ENCODE measurements at places on chromosomes 4 and X.

GRCh38 chr4:38366997-38367396 is 297.0 kb upstream of the KLF3 start:
- no peak for DNase-seq

DNA sequence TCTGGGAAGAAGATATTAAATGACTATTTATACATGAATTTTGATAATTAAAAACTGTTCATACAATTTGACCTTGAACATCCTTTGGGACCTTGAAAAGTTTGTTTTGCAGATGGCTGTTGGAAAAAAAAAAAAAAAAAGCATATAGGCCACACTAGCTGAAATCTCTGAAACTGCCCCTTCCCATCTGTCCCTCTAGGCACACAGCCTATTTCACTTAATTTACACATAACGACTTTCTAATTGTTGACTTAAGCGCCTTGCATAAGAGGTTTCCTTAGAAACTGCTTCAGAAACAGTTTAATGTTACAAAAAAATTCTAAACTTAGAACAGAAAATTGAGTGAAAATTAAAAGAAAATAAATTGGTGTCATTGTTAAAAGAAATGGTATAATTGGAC is 131.0 kb downstream of the COX18 start:
- DNase-seq: no peak

- no peak for DNase-seq
Observed at GRCh38 chr4:92399032-92399431, 95.3 kb downstream of the GRID2 start.

GRCh38 chr4:38560340-38560739 is 103.7 kb upstream of the KLF3 start:
- no peak for DNase-seq

GRCh38 chr4:111330786-111331185 is 707.9 kb upstream of the PITX2 start:
- DNase-seq: no peak

GRCh38 chrX:122863067-122863466 is 321.0 kb upstream of the GRIA3 start:
- no peak for DNase-seq

GRCh38 chr4:159107203-159107925 is 4.5 kb downstream of the RAPGEF2 start:
- DNase-seq: no peak

DNA sequence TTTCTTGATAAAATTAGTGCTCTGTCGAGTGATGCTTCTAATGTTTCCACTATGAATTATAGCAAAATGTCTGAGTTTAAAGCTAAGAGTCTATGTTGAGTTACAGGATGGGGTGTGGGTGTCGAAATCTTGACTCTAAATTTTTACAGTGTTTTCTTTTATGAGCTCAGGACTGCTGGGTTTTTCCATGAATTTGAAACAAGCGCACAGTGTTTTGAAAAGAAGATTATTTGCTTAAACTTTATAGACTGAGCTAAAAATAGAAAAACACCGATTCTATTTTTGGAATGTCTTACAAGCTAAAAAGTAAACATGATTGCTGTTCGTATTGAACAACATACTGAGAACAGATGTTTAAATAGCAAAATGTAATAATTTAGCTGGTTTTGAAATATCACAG is 7.5 kb downstream of the PTTG2 start:
- no peak for DNase-seq

DNA sequence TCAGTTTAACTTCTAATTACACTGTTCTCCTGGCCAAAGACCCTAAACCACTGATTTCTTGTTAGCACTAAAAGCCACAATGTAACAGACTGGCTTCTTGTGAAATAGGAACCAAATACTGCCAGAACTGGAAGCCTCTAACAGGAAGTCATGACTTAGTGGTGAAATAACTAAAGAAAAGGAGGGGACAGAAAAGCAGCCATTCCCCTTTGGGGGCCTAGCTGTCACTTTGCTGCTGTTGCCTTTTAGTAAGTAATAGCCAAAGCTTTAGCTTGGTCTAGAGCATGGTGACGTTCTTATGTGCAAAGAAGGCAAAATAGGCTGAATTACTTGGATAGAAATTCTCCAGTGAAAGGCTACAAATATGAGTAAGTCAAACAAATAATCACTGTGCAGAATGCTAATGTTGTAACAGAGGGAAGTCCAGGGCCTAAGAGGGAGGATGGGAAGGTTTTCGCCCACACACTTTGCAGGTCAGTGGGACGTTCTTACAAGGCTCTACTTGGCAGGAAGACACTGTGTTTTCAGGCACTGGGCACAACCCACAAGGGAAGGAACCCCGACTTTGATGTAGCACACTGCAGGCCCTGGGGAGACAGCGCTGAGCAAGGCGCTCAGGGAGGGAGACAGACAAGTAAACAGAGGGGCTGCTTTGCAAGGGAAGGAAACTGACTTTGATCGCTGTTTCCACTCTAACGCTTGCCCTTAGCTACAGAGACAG is 16.7 kb downstream of the GAB3 start:
- DNase-seq: no peak

DNA sequence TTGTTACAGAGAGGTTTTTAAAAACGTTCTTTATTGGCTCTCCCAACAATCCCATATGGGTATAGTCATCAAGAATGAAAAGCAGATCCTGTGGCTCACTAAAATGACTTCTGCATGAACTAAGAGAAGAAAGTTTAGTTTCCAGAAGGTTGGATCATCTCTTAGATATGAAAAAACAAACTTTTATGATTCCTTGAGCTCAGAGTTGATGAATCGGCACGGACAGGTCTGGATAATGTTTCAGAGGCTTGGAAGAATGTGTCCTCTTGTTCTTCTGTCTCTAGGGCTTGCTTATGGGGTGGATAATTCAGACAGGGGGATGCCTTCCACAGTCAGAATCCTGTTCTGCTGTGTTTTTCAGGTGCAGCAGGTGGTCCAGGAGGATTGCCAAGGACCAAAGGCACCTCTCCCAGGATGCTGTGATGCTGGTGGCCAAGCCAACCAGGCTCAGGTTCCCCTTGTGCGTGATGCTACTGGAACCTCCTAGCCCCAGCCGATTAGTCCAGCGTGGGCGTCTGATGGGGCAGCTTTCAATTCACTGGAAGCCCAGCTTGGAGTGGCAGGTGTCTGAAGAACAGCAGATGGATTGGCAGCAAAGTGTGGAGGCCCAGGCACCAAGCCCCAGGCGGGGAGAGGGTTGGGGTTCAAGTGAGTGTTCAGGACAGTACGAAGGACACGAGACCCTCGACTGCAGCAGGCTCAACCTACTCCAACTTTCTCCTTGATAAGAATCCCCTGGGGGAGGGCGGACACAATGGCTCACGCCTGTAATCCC is 30.3 kb downstream of the CCKAR start:
- DNase-seq: no peak

GRCh38 chr4:150315691-150316090 is 237.4 kb downstream of the DCLK2 start:
- no peak for DNase-seq

DNA sequence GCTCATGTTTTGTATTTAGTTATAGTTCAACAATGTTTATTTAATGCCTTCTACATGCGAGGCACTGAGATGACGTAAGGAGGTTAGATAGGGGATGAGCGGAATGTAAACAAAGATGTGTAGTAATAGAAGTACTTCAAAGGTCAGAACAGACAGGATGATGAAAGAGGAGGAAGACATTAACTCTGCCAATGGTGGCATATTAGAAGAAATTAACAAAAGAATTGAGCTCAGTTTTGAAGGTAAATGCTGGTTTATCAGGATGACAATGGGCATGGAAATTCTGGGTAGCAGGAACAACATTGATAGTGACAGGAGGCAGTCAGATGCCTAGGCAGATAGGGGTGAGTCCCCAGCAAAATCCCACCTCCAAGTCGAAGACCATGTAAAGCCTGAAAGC is 62.3 kb upstream of the PGRMC2 start:
- no peak for DNase-seq

DNA sequence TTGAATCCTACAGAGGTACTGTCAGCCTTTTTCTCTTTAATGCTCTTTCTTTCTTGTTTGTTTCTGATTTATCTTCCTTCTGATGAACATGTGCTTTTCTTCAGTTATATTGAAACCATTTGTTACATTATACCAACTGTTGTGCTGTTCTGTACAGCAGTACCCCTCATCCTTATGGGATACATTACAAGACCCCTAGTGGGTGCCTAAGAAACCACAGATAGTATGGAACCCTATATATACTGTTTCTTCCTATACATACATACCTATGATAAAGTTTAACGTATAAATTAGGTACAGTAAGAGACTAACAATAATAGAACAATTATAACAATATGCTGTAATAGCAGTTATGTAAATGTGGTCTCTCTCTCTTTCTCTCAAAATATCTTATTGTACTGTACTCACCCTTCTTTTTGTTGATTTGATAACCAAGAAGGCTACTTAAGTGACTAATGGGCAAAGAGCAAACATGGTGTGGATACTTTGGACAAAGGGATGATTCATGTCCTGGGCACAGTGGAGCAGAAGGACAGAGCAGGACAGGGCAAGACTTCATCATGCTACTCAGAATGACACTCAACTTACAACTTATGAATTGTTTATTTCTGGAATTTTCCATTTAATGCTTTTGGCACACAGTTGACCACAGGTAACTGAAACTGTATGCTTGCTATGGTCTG is 10.7 kb upstream of the YIPF7 start:
- DNase-seq: no peak

GRCh38 chrX:134628663-134629062 is 29.6 kb downstream of the PLAC1 start:
- DNase-seq: no peak

DNA sequence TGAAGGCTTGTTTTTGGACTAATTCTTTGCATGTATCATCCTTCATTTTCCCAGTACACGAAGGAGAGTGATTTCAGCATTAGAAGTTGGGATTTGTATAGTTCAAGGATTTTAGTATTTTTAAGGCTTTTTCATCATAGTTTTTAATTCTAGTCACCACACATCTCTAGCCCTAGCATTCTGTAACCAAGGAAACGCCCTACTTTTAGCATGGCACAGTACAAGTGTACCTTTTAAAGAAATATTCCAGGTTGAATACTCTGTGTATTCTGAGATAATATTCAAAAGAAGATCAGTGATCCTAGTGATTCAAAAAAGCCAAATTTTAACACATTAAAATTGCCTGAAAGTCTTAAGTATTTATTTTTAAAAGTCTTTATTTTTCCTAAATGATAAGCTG is 150.5 kb downstream of the RAP1GDS1 start:
- DNase-seq: no peak

DNA sequence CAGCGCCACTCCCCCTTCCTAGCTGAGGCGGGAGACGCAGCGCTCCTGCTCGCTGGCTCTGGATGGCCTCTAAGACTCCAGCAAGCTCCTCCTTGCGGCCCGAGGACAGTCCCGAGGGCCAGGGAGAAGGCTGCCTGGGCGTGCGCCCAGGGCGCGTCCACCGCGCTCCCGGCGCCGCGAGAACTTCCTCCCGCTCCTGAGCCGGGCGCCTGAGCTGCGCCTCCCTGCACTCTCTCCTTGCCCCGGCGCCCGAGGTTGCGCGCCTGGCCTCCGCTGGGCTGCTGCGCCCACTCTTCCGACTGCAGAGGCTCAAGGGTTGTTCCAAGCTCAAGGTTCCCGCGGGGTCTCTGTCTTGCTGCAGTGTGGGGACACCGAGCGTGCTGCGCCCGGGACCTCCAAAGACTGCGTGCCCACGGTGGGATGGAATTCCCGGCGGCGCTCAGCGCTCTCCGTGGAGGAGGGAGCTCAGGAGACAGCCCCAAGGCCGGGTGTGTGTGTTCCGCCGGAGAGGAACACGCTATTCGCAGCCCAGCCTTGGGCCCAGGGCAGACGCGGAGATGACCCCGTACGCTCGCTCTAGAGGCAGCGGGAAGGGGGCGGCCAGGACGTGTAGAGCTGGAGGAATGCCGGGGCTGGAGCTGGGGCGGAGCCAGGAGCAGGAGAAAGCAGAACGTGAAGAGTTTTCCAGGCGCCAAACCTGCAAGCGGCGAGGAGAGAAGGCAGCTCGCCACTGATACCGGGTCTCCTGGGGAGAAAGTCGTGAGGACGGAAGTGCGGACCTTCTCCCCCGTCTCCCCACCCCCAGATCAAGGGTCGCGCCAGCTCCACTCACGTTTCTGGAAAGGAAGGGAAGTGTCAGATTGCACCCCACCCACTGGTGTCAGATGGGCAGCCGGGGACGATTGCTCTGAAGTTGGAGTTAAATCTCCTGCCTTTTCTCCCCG is at the start of gene ARHGAP6:
TSS of gene ARHGAP6 (minus strand) at position 753 of the 944 bp plus-strand sequence. CDS start 1,092 bp downstream, outside the sequence.
- no peak for DNase-seq

GRCh38 chr4:15756361-15756861 is 21.7 kb upstream of the CD38 start:
- DNase-seq: peak; percentile 49

- DNase-seq: no peak
Observed at GRCh38 chr4:7581477-7581876, 146.7 kb upstream of the PSAPL1 start.

GRCh38 chrX:9765737-9766097 is at the start of gene GPR143:
Gene GPR143 (minus strand): TSS chrX:9765847. CDS start chrX:9765817, 30 bp downstream.
- DNase-seq: no peak

DNA sequence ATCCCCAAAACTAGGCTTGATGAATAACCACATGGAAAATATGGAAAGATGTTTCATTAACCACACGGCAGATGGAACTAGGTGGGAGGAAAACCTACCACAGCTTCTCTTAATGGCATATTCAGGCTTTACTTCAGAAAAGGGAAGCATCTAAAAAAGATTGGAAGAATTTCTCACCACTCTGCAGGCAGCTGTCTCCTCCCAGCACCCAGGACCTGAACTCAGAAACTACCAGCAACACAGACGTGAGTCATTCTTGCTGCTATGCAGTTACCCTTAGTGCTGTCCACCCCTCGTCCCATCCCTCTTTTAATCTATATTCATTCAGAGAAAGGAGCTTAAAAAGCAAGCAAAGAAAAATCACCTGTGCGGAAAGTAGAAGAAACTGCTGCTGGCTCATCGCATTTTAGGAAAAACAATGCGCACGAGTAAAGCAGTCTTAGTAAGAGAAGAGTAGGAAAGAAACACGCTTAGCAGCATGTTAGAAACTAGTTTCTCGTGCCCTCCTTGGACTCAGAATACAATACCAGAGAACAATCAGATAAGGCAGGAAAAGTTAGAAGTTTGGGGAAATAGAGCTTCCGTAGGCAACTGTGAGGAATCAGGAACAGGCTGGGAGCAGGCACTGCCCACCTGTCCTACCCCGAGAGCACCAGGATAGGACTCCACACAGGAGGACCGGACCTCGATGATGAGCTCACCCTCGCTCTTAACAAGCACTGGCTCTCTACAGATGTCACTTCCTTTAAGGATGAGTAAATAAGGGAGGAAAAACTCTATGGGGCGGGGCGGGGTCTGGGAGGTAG is 48.1 kb upstream of the ENPP6 start:
- no peak for DNase-seq

- DNase-seq: no peak
Observed at GRCh38 chr4:70704931-70705182, 16.5 kb downstream of the UTP3 start.

DNA sequence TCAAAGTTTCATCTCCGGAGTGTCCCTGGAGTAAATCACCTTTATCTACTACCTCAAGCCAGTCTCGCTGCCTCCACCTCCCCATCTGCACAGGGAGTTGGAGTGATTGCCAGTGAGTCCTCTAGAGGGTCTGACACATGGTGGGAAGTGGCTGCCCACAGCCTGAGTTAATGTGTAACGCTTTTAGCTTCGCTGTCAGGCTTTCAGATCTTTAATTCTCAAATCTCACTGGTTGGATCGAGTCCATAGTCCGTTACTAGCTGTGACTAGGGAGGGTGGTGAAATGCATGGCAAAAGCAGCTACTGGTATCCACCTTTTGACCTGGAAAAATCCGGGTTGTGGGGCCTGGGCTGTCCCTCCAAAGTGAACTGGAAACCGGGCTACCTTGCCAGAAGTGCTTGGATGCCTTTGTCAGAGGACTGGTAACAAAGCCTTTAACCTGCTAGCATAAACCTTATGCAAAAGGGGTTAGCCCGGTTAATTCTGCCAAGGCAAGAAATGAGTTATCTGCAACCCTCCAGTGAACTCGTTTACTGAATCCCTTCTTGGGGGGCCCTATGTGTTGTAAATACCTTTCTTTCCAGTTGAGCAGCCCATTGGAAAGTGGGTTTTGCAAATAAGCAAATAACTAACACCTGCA is 5.1 kb upstream of the WDR1 start:
- DNase-seq: no peak
